HL-60 (cell line): ENCODE measurements at places on chromosomes 5 and 9.

DNA sequence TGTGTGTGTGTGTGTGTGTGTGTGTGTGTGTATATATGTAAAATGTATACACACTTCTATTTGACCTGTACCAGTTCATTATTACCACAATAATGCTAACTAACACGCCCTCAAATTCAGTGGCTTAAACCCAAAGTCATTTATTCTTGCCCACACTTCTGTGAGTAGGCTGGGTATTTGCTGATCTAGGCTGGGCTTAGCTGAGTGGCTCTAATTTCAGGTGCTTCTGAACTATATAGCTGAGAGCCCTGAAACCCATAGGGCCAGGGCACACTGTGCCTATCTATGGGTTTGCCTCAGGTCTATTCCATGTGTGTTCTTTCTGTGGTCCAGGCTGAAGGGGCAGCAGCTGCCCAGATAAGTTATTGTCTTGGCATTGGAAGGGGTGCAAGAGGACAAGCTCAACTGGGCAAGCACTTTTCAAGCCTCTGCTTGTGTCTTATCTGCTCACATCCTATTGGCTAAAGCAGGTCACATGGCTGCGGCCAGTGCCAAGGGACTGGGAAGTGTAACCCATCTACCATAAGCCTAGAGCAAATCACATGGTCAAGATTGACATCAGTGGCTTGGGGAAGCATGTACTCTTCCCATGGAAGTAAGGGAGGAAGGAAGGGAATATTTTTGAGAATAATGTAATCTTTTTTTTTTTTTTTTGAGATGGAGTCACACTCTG is 139.9 kb downstream of the PALM2AKAP2 start:
- no peak for DNase-seq

DNA sequence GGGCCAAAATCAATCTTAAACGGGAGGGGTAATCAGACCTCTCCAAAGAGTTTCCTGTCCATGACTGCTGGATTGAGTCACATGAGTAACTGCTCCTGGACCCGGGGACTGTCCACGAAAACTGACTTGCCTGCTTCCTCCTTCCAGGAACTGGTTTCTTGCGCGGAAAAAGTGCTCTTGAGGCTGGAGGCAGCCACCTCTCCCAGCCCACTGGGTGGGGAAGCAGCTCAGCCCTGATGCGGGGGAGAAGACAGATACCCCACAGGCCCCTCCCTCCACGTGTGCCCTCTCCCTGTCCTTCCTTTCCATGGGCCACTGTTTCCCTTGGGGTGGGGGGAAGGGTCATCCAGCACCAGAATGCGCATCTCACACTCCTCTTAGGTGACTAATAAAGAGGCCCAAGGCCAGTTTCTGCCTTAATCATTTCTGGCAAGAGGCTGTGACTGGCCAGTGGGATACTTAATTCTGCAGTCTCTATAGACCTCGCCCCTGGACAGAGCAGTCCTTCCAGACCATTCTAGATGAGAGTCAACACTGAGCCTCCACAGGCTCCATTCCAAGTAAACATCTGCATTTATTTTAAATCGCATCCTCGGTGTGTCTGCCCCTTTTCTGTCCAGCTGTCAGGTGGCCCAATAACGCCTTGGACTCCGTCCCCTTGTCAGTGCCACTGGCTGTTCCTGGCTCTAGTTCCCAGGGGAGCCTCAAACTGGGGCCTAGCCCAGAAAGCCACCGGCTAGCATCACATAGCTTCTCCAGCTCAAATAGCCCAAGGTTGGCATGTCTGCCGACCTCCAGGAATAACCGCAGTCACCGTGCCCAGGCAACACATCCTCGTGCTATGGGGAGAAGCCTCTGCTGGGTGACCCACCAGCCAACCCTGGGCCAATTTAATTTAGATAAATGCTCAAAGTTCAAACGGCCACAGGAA is 12.0 kb downstream of the REXO4 start:
- DNase-seq = no peak

- DNase-seq = no peak
These were observed 24.3 kb upstream of the PRRC1 start for GRCh38 chr5:127492854-127493738.

GRCh38 chr9:129550199-129550839 is 70.6 kb downstream of the C9orf50 start:
- DNase-seq = no peak

DNA sequence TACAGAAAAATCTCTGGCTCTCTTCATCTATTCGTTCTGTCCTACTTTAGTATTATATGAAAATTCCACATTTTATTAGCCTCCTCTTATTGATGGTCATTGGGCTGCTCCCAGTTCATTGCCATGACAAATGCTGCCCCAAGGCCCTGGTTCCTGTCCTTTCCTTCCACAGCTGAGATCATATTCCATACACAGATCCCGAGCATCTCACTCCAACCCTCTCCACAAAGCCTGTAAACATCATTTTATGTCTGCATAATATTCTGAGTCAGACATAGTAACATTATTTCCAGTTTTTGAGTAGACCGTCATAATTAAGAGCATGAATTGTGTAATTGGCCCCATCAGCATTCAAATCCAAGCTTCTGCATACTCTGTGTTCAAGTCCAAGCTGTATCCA is 86.3 kb downstream of the MVB12B start:
- no peak for DNase-seq
